Esophagus mucosa (tissue), 1 donor: ENCODE measurements at places on chromosomes 11 and 22.

- ATAC-seq, result no peak
These were observed 5.0 kb downstream of the SNX19 start for GRCh38 chr11:130911306-130911705.

DNA sequence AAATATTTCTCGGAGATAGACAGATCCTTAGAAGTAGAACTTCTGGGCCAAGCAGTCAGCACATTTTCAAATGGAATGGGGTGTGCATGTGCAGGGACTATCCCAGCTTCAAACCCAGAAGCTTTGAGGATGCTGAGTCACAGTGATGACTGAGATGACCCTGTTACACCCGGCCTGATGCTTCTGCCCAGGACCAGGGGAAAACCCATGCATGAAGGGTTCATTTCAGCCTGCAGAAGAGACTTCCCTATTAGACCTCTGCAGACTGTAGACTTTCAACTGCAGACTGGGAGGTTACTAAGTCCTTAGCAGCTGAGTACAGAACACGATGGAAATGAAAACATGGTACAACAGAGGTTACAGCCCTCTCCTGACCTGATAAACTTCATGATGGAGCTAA lies 3.6 kb upstream of the OR2AT4 start:
- ATAC-seq, result peak; percentile 72

DNA sequence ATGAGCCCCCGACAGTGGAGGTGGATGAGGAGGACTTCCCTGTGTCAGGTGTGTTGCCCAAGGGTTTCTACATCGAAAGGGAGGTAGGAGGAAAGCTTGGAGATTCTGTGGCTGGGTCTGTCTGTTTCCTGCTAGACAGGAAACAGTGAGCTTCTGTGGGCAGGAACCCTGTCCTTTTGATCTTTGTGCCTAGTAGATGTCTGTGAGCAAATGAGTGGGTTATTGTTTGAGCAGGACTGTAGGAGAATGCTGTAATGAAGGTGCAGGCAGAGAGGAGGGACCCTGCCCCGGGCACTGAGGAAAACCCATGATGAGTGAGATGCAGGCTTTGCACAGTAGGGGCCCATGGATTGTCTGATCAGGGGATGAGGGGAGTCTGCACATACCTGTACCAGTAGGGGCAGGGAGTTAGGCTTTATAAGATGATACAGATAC lies 14.0 kb downstream of the USP35 start:
- no peak for ATAC-seq

DNA sequence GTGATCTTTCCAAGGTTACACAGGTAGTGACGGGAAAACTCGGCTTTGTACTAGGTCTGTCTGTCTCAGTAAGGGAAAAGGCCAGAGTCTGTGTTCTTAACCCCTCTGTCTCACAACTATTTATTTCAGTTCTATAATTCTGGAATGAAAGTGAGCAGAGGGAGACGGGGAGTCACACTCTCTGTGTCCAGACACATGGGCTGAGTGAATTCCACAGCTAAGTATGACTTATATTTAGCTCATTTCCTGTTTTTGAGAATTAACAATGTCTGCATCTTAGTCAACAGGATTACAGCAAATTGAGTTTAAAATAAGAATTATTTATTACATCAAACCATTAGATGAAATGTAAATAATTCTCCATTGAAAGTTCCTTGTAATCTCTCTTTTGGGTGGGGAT lies 62.5 kb upstream of the OR4B1 start:
- no peak for ATAC-seq

DNA sequence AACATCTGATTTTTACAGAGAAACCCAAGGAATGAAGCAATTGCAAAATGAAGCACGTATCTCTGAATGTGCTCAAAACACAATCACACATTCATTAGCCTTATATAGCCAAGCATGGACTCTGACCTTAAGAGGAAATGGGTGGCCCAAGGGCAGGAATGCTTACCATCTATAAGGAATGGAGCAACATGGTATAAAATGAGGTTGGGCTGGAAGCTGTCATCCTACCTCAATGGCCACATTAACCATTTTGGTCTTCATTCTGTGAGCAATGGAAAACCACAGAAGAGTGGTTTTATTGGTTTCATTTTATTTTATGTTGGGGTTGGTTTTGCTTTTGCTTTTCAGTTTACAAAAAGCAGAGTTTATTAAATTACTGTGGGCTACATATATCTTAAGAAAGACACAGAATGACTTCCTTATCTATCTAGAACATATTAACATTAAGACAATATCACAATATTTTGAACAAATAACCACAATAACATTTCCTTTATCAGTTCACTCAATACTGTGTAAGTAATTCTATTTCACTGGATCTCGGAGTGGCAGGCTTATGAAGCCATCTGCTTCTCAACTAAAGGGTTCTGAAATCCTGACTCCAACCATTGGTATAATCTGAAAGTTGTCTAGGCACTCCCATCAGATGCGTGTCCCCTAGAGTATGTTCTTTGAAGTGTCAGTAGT lies 10.8 kb upstream of the MS4A13 start:
- ATAC-seq, result no peak

- ATAC-seq, result peak; percentile 29
These were observed 19.8 kb downstream of the PTDSS2 start for GRCh38 chr11:469684-470560.

DNA sequence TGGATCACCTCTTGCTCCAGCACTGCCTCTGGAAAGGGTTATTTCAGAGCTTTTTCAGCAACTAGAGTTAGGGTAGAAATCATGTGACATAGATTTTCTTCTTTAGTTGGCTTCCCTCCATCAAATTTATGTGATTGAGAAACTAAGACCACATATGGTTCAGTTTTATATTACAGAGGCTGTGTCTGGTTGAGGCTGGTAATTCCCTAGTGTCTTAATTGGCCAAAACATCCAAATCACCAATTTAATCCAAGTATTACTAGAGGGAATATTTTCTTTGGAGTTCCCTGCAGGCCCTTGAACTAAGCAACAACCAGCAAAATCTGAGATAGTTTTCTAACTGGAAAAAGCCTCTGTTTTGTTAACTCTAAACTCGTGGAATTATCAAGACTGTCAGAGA lies 136.3 kb downstream of the ARHGAP42 start:
- no peak for ATAC-seq

DNA sequence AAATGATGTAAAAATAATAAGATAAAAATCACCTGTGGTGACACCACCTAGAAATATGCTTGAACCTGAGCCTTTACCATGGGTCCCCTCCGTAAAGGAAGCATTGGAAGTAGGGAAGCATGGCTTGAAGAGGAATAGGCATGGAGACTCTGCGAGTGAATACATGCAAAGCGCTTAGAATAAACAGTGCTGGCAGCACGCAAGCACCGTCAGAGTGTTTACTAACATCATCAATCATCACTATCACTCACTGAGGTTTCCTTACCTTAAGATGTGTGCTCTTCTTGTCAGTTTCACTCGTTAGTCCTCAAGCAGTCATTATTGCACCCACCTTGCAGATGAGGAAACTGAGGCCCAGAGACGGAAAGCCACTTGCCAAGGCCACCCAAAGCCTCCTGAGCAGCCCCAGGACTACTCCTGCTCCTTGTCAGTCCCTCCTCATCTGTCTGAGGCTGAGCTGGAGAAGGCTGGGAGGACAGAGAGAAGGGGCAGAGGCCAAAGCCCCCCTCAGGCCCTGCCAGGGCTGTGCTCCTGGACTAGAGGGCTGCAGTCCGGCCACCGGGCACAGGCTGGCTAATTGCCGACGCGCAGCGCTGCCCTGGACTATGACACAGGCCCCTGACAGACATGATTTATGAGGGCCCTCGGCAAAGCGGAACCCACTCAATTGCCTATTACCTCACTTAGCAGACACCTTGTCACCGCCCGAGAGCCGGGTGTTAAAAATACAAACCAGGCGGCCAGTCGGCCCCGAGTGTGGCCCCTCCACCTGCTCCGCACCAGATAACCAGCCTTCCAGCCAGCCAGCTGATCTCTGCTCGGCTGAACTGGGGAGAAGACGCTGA lies 168.9 kb downstream of the MN1 start:
- no peak for ATAC-seq

- no peak for ATAC-seq
These were observed 33.9 kb downstream of the MMP20 start for GRCh38 chr11:102591160-102591718.

- peak; percentile 74 for ATAC-seq
These were observed 16.2 kb upstream of the SHANK3 start for GRCh38 chr22:50656122-50657070.

DNA sequence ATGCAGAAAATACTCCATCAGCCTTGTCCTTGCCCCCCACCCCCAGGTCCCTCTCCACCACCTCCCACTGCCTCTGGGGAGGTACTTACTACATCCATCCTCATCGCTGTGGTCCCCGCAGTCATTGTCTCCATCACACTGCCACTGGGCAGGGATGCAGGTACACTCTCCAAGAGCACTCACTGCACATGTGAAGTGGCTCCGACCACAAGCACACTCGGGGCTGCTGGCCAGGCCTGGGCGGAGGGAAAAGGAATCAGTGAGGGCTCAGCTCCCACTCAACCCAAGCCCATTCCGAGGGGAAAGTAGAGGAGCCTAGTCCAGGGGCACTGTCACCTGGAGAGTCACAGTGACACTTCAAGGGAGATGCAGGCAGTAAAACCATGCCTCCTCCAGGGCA lies 15.7 kb downstream of the LRP4 start:
- no peak for ATAC-seq

DNA sequence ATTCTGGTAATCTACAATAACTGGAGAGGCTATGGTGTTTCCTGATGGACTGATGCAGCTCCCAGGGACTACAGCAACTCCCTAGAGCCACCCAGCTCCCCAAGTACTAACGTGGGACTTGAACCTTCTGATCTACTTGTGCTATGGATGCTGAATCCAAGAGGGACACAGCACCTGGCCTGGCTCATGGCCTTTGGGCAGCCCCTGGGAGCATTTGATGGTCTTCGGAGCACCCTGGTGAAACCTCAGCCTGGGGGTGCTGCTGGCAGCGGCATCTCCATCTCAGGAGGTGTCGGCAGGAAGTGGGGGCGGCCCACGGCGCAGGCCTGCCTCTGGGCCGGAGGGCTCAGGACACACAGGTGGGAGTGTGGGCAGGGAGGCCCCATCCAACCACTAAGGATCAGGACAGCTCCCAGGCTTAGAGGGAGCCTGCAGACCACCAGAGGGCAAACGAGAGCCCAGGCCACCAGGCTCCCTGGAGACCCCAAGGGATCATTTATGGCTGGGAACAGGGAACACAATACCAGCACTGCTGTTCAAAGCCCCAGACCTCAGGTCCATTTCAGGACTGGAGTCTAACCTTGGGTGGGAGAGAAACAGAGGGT lies 8.7 kb downstream of the EHD1 start:
- ATAC-seq, result no peak

DNA sequence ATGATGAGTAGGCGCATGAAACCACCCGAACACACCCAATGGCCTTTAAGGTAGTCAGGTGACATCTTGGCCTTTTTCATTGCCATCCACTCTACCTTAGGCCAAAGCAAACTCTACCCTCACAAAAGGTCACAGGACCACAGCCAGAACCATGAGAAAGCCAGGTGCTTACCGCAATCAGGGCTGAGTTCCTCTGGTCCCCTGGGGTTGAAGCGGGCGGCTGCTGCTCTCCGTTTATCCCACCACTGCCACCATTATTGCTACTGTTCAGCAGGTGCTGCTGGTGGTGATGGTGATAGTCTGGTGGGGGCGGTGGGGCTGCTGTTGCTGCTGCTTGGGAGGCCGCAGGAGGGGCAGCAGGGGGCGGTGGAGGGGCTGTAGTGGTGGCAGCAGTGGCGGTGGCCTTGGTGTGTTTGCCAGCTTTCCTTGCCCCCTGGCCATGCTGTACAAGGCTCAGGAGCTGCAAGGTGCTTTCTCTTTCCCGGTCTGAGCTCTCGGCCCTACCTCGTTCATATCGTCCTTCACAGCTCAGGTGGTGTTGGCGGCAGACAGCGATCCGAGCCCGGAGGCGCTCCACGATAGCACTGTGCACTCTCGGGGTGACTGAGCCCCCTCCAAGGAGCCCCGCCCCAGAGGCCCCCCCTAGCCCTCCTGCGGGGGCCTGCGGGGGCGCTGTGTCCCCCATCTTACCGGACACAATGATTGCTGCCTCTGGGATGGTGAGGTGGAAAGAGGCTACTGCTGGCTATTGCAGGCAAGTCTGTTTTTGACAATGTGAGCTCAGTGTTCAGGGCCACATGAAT lies 1.6 kb downstream of the MAML2 start:
- peak; percentile 48 for ATAC-seq

DNA sequence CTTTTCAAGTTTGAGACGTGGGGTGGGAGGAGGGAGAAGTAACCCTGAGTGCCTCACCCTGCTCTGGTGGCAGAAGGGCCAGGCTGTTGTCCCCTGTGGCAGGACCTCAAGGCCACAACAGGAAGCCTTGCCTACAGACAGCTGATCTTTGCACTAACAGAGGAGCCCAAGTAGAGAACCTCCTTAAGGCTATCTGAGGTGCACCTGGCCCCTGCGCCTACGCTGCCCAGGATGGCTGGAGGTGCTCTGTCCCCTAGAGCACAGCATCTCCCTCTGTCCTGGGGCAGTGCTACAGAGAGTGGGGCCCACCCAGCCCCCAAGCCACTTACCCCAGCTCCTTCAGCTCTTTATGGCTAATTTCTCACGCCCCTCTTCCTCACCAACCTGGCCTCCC lies 27.0 kb downstream of the MYO7A start:
- ATAC-seq, result no peak

- ATAC-seq, result peak; percentile 52
These were observed at the start of gene DSCAML1 for GRCh38 chr11:117796872-117797529. TSS of gene DSCAML1 (minus strand) at chr11:117797216. CDS start at chr11:117797079, 137 bp downstream.

DNA sequence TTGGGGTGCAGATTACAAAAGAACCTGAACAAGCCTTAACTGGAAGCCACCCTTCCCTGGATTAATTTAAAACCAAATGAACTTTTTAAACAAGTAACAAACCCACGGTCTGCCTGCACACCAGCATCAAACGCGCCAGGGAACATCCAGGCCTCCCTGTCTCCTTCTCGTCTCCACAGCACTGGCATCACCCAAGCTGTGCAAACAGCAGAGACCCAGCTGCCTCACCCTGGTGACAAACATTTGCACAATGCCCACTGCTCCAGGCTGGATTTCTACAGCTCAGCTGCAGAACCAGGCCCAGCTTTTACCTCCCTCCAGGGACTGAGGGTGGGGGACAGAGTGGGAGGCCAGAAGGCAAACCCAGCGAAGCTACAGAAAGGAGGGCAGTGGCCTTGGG lies 7.0 kb downstream of the RPL3 start:
- ATAC-seq, result peak; percentile 2

DNA sequence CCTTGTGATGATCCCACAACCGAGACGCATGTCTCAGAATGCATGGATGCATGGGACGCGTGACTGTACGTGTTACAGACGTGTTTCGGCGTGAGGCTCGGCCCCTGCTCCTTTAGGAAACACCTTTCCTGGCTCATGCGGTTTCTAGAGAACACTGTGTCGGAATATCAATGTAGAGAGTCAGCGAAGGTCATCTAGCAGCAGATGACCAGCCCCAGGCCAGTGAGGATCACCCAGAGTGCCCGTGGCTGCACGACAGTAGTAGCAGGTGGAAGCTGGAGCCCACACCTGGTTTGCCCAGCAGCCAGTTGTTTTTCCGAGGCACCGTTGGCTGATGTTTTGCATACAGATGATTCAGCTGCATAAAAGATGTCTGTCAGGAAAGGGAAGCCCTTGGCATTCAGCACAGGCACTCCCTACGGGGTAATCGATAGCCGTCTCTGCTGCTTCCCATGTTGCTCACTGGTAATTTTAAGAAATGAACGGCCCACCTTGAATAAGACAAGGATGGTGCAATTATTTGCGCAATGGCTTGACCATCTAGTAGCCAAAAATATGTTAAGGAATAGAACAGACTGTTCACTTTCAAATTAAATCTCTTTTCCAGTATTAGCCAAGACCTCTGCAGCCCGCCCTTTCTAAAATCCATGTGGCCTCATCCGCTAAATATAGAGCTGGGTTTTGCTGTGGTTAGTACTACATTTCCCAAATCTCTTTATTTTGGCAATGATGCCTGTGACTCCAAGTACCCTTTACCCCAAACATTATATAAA lies 1.1 kb upstream of the CLTCL1 start:
- no peak for ATAC-seq
